GM23248 (cell line): ENCODE measurements at places on chromosomes 1 and 21.

- DNase-seq: peak; percentile 19
Observed at GRCh38 chr21:28418726-28419514, 573.8 kb downstream of the LTN1 start.

DNA sequence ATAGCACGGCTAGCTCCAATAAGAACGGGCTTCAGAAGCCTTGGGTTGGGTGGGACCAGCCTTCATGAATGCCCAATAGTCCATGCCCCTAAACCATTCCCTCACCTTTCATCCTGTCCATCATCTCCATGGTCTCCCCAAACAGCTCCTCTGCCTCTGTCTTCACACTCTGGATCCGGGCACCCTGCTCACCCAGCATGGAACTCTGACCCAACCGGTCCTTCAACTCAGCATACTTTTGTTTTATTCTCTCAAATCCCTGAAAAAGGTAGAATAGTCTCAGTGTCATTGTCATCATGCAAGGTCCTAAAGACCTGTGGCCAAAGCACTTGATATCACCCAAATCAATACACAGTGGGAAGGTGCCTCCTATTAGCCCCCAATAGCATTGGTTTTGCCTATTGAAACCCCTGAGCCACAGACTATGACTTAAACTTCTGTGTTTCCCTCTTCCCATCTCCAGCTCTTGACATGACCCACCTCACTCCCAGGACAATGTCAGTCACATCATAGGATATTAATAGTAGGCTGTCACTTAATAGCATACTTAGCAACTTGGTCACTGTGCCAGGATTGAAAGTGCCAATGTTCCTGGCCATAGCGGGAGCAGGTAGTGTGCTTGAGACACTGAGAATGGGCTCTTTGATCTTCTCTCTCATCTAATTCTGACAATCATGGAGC lies 33.0 kb downstream of the CAMK1G start:
- DNase-seq: no peak

- DNase-seq: no peak
Observed at GRCh38 chr1:45834689-45835088, 31.3 kb downstream of the MAST2 start.

DNA sequence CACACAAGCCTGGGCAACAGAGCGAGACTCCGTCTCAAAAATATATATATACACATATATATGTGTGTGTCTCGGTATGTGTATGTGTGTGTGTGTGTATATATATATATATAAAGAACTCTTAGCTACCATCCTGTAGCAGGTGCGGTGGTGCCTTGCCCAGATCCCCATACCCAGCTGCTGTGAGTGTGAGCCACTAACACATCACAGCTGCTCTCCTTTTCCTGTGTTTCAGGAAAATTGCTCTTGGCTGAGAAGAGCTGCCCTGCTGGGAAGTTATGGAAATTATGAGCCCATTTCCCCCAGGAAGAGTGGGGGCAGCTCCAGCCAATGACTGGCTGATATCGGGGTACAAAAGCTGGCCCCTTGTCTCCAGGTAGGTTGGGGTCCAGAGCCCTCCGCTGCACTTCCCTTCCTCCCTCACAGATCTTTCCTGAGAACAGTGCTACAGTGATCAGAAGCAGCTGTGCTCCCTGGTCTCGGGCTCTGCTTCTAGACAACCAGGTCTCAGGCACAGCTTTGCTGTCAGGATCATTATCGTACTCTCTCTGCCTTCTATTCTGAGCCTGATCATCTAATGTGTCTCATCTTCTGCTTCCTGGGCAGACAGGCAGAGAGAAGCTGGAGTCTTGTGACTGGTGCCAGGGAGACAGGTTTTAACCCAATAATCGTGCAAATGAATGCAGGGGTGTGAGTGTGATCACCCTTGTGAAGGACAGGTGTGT lies 109.6 kb upstream of the ZNF678 start:
- no peak for DNase-seq

- DNase-seq: no peak
Observed at GRCh38 chr1:14666962-14667650, 68.6 kb downstream of the KAZN start.

GRCh38 chr1:218867941-218868626 lies 305.6 kb upstream of the LYPLAL1 start:
- no peak for DNase-seq

GRCh38 chr1:53637511-53638359 lies 101.2 kb downstream of the GLIS1 start:
- no peak for DNase-seq

- DNase-seq: peak; percentile 66
Observed at GRCh38 chr1:174769961-174770549, 229.7 kb upstream of the CACYBP start.

DNA sequence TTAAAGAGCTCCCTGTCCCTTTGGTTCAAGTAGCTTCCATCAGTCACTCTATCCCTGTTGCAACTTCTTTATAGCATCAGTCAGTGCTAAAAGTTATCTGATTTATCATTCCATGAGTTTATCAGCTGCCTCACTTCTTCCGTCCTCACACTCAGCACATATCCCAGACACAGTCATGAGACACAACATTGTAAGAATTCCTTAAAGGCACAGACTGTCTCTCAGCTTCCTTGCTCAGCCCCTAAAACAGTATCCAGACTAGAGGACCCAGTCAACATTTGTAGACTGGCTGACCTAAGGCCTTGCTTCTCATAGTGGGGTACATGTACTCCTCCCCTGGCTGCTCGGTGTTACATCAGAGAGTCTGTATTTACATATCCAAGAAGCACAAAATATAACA lies 164.9 kb upstream of the ADGRL2 start:
- DNase-seq: no peak

GRCh38 chr1:9041116-9041779 lies 15.0 kb upstream of the SLC2A7 start:
- no peak for DNase-seq

GRCh38 chr1:213423041-213423440 lies 372.0 kb downstream of the RPS6KC1 start:
- no peak for DNase-seq

GRCh38 chr1:206566999-206567398 lies 45.3 kb downstream of the EIF2D start:
- DNase-seq: no peak

GRCh38 chr1:153768316-153769181 lies 6.7 kb upstream of the SLC27A3 start:
- no peak for DNase-seq

DNA sequence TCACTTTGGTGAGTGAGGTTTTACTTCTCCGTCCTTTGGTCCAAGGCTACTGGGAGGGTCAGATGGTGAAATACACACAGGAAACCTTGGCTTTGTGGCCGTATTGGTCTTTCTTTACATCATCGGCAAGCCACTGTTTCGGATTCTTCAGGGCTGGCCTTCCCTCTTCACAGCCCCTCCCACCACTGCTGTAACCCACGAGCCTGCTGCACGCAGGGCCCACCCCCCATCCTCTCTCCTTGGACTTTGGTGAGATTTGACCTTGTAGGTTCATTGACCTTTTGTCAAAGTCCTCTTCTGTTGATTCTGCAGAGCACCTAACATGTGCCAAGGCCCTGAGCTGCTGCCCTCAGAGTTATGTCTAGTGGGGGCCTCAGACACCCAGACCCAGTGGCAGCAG lies 328.6 kb downstream of the CAMTA1 start:
- DNase-seq: no peak

GRCh38 chr1:85200463-85201339 lies at the start of gene SYDE2:
Gene SYDE2 (minus strand): TSS chr1:85201016. CDS start chr1:85200996, 20 bp downstream.
- DNase-seq: peak; percentile 76

- DNase-seq: no peak
Observed at GRCh38 chr1:1758059-1758621, 20.1 kb downstream of the NADK start.

DNA sequence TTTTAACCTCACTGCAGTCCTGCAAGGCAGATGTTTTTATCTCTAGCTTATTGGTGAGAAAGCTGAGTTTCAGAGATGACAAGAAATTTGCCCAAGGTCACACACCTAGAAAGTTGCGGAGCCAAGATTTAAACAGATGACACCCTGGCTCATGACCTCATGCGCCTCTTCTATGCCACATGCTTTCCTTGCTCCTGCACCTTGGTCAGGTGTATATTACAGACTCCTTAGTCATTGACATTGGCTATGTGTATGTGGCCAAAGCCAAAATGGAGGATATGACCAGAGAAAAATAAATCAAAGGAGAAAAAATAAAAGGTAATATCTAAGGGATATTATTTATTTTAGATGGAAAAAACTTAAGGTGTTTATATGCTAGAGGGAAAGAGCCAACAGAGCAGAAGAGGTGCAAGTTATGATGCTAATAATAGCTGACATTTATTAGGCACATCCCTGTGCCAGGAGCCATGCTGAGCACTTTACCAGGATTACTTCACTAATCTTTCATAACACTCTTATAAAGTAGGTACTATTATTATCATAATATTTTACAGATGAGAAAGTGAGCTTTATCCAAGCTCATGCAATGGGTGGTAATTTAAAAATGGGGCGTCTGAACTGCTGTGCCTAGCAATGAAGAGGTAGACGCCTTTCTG lies 13.8 kb upstream of the MYOC start:
- DNase-seq: no peak

DNA sequence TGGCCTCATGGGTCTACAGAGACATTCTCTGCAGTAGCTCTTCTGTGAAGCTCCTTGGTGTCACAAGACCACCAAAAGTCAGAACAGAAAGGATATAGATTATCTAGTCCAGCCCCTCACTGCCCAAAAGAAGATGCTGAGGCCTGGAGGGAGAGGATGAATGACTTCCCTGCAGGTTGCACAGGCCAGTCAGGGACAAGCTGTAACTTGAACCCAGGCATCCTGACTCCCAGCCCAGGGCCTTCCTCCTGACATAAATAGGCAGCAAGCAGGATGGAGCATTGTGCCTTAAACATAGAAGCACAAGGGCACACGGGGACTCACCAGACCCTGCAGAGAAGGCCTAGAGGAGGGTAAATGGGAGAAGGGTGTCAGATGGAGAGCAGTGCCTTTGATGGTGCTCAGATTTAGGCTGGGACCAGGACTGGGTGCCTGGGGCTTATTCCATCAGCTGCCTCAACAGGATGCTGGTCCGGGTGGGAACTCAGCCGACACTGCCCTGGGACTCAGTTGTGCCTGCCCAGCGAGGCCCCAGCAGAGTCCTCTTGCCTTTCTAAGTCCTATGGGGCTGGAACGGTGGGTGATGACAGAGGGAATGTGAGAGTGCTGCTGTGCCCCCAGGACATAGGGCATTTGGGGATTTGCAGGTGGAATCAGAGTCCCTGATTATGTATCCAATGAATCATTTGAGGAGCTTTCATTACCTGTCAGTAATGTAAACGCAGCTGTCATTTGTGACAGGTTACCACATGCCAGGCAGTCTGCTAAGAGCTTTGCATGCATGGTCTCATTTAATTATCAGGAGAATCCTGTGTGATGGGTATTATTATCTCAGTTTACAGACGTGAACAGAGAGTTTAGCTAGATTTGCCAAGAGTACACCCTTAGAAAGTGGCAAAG lies 13.2 kb downstream of the S100A7A start:
- DNase-seq: no peak

DNA sequence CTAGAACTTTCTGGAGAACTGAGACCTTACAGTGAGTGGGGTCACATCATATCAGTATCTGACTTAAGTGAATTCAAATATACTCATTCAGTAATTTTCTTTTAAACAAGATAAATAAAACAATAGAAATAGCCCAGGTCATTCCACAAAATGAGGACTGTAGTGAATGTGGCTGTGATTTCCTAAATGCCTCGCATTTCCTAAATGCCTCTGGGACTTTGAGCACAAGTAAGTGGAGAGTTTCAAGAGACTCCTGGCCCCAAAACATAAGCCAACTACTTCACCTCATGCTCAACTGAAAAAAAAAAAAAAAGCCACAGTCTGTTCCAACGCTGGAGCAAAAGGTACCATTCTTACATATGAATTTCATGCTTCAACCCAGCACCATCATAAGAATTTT lies 81.5 kb downstream of the ZNF281 start:
- no peak for DNase-seq

GRCh38 chr1:64887689-64888217 lies 78.6 kb downstream of the JAK1 start:
- no peak for DNase-seq

- no peak for DNase-seq
Observed at GRCh38 chr1:52423771-52424170, 19.4 kb downstream of the PRPF38A start.

GRCh38 chr1:214989341-214989740 lies 93.2 kb upstream of the KCNK2 start:
- peak; percentile 67 for DNase-seq

GRCh38 chr1:1400576-1401456 lies 1.7 kb upstream of the CCNL2 start:
- no peak for DNase-seq

GRCh38 chr21:40120940-40121575 lies 253.8 kb downstream of the PCP4 start:
- peak; percentile 35 for DNase-seq

GRCh38 chr1:173489149-173489600 lies 12.0 kb downstream of the PRDX6 start:
- DNase-seq: peak; percentile 15

DNA sequence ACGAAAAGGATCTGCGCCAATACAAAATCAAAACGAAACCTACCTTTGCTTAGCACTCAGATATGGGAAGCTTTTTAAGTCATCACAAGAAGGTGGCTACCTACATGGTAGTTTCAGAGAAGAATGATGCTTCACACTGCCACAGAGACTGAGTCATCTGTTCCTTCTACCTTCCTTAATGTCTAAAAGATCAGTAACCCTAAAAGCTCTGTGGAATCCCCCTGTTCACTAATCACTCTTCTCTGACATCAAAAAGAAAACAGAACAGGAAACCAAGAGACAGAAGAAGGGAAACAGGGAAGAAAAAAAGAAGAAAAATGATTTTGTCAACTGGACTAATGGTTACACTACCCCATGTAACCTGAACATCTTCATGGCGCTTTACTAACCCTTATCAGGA lies 177.2 kb downstream of the SMYD3 start:
- DNase-seq: no peak

- DNase-seq: peak; percentile 24
Observed at GRCh38 chr1:231040800-231041718, 1.0 kb upstream of the FAM89A start.

DNA sequence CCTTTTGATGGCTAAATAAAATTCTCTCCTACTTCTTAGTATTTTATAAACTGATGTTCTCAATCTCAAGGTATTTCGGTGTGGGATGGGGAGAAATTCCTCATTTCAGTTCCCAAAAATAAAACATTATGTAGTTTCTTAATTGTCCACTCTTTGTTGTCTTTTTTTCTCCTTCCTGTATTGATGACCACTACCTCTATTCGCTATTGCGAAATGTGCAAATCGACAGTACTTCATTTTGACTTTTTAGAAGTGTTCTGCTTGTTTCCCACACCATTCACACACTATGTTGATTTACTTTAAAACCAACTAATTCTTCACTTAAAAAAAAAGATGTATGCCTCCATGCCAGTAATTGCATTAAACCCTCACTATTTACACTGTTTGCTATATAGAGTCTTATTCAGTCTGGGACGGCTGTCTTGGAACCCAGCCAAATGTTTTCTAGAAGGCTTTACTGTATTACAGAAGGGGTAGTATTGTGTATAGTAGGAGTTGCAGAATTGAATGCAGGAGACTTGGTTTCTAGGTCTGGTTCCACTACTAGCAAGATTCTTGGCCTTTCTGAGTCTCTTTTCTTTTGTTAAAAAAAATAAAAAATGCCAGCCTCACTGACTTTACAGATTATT lies 5.6 kb downstream of the RNF2 start:
- DNase-seq: no peak
